NCI-H187 treated with DMSO at 0.1 percent for 48 hours (cell line): ENCODE measurements at places on chromosomes 1 and 21.

DNA sequence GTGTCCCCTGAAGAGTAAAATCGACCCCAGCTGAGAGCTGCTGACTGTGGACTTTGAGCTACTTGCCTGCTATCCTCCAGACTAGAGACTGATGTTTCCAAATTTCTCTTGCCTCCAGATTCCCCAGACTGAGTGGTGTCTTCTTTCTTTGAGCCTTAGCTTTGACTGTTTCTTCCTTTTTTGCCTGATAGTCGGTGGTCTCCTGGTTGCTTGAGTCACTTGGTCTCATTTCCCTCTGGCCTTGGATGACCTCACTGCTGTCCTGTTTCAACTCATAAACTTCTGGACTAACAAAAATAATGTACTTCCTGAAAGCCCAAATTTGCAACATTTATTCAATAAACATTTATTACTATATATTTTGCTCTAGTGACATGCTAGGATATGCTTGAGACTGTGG lies 52.9 kb upstream of the DIPK1A start:
- DNase-seq = no peak

GRCh38 chr21:29130270-29130969 lies at the start of gene MAP3K7CL:
Gene MAP3K7CL, plus strand, starts transcription at chr21:29130644. Its CDS starts 2,701 bp downstream, at chr21:29133345.
- no peak for DNase-seq

DNA sequence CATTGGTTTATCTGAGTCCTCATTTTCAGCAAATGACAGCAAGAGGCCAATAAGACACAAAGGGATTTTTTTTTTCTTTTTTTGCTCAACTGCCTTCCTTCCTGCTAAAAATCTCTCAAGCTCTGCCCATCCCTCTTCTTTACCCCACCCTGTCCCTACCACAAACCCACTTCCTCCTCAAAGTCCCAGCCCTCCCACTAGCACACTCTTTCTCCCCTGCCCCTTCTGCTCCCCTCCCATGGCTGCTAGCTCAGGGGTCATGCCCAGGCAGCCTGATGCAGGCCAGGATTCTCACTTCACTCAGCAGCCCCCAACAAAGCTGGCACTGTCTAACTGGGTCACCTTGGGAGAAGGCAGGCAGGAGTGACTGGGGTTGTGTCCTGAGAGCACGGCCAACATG lies 28.8 kb upstream of the PPP2R5A start:
- DNase-seq = no peak

DNA sequence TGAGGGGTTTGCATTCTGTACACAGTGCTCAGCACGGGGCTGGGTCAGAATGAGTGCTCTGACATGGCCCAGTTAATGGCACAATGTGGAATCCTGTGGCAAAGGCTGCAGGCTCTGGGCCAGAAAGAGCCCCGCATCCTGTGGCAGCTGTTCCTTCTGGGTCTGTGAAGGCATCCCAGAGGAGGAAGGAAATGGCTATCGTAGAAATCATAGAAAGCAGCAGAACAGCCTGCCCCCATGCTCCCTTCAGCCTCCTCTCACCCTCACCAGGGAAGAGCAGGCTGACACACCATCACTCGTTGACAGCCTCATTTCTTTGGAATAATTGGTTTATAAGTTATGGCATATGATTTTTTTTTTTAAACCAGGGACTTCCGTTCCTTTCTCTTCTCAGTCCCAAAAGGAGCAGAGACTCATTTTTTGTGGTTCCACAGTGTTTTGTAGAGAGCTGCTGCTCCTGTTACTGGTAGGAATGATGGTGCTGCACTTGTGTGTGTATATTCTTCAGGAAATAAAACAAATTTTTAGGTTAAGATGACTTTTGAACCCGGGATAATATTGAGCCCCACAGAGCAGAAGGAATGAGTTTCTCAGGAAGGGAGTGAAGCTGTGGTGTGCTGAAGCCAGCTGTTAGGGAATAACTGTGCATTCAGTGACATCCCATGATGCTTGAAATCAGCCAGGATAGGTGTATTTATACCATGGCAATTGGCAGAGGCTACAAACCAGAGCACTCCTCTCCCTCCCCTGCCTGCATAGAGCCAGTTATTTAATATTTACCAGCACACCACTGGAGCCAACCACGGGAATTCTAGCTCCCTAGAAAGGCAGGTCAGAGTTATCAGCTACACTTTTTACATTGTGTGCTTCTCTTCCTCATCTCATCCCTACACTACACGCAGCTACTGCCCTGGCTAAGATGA lies 32.0 kb downstream of the PLXNA2 start:
- DNase-seq = no peak

GRCh38 chr1:7810395-7810794 lies 26.3 kb downstream of the PER3 start:
- DNase-seq = no peak

- no peak for DNase-seq
Measured at GRCh38 chr1:101290922-101291561, 54.2 kb downstream of the S1PR1 start.
